ENCODE measurements at places on chromosomes 11 and 22.
A peak's percentile ranks its signal among the peaks of the same experiment; 100 is the strongest.

DNA sequence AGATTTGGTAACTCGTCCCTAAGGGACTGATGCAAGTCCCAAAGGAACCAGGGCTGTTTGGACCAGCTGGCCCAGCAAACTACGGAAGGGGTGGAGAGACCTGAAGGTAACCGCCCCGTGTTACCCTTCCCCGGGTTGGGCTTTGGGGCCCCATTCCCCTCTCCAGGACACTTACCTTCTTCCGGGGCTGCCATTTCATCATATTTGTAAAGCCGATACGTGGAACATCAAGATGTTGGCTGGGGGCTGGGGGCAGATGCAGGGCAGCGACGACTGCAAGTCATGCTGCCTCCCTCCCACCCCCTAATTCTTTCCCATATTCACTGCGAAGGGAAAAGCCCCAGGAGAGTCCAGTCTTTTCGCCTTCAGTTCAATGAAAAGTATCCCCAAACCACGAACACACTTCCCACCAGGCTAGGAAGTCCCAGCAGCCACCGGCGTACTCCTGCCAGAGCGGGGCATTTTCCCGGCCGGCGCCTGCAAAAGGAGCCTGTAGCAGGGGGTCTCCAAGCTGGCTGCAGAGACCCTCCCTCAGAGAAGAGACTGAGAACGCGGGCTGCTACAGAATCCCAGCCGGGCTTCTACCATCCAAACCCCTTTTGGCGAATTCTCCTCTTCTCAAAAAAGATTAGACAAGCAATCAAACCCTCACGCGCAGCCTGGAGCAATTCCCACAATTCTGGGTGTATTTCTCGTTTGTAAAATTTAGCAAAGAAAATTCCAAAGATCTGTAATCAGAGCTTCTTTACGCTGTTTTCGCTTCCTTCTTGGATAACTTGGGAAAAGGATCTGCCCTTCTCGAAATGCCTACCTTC is 236.7 kb downstream of the TTC28 start:
- peak; percentile 64 for DNase-seq

DNA sequence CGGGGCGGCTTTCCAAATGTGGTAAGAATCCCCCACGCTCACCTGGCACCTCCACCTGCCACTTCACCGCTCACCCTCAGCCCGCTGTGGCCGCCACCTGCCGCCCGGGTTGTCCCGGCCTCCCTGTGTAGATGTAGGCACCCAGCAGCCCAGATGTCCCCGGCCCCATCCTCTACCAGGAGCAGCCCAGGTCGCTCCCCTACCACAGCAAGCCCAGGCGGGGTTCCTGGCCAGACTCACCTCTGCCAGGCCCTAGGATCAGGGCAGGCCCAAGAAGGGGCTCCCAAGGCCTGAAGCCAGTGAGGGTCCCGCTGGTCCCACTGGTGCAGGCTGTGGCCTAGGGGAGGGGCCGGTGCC is 27.4 kb downstream of the MOB2 start:
- DNase-seq, result no peak

GRCh38 chr22:11042116-11042515 is 4485.9 kb upstream of the OR11H1 start:
- DNase-seq, result no peak

DNA sequence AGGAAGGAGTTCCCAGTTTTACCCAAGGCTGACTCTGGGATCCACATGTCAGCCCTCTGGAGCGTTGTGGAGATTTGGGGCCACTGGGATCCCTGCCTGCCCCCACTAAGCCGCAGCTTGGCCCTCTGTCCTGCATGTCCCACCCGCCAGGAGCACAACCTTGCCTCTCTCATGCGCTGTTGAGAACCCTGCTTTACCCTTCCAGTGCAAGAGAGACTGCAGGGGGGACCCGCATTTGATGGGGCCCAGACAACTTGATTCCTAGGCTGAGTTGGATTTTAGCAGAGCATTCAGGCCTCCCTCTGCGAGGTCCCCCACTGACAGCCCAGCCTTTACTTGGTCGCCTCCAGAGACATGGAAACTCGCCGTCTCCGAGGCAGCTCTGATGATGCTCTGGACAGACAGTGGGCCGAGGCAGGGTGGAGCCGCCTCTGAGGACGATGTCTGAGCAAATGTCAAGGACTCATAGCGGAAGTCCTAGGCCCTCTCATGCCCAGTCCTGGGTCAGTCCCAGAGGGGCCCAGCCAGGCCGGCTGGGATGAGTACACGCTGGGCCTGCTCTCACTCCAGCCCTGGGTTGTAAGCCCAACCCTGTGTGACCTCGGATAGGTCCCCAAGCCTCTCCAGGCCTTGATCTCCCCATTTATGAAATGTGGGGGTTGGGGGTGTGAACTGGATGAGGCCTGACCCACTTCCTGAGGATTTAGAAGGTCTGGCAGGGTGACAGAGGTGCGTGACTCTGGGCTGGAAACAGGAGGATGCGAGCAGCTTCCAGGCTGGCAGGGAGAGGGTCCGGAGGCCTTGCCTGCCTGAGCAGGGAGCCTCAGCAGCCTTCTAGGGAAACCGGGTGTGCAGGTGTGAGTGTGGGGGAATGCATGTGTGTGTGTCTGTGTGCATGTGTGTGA is 630 bp downstream of the CD5 start:
- no peak for DNase-seq

DNA sequence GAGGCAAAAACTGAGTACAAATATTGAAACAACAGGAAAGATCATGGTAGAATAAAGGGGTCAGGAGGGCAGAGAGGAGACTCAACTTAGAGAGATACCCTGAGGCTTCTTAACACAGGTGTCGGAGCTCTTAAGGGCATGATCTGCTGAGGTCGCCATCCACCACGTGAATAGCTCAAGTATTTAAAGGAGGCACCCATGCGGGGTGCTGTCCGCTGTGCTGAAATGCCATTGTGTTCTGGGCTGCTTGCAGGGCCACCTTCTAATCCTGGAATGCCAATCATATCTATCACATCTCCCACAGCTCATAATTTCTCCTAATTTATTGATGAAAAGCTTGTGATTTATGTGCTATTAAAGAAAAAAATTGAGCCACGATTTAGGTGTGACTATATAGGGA is 90.2 kb downstream of the SEZ6L start:
- DNase-seq, result peak; percentile 36

DNA sequence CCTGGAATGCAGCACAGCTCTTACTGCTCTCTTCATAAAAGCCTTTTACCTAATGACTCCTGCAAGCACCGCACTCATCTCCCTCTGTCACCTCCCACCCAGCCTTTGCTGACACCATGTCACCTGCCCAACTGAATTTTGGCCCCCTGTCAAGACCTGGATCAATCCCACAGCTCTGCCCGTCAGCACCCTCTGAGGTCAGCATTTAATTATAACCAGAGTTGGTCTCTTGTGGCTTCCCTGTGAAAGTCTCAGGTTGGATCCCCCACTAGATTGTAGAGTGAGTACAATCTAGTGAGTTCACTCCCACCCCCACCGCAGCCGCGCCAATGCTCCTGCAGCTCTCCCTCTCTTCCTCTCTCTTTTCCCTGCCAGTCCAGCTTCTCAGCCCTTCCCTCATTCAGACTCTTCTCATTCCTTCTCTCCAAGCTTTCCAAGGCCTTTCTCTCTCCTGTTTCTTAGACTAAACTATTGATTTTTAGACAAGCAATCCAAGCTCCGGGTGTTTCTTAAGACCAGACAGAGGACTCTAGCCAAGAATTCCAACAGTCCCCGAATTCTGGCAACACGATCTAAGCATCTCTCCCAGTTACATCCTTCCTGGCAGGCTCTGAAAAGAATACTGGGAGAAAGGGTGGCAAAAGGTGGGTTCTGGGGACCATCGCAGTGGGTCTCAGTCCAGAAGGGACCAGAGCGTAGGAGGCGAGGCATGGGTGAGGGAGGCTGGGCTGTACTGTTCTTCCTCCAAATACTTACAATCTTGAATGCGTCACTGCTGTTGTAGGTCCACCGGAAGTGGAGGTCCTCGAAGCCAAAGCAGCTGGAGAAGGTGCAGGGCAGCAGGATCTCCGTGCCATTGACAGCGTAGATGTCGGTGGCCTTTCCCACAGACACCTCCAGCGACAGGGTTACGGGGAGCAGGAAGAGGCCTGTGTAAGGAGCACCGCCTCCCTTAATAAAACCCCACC is 8.0 kb downstream of the SCN4B start:
- no peak for DNase-seq

- DNase-seq, result no peak
These were observed 77.7 kb downstream of the LINC01488 start for GRCh38 chr11:69559181-69559580.

- DNase-seq, result no peak
These were observed 233.6 kb downstream of the BRD1 start for GRCh38 chr22:49594078-49594477.

- DNase-seq, result no peak
These were observed 43.3 kb upstream of the PTPN5 start for GRCh38 chr11:18834754-18835466.

DNA sequence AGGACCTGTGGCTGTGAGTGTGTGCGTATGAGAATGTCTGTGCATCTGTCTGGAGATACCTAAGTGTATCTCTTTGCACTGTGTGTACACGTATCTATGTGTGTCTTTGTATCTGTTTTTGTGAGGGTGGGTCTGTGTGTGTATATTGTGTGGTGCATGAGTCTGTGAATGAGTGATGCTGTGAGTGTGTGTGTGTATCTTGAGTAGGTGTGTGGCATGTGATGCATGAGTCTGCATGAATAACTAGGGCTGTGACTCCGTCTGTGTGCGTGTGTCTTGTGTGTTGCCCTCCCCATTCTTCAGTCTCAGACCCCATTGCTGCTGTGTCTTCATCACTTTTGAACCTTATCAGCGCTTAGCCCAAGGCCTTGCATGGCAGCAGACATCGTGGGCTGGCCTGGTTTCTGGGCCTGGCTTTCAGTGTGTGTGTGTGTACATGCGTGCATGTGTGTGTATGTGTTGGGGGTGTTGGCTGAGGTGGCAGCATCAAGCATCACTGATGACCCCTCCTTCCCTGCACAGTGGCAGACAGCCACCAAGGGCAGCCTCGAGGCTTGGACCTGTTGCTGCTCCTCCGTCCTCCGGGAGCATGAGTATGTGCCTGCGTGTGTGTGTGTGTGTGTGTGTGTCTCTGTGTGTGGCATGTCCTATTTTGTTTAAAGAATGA is 1.4 kb downstream of the SGSM1 start:
- DNase-seq, result no peak

- no peak for DNase-seq
These were observed 39.8 kb upstream of the NNMT start for GRCh38 chr11:114256176-114256966.
